Memory B cell (primary cell): ENCODE measurements at places on chromosomes 2 and 18.
A peak's percentile ranks its signal among the peaks of the same experiment; 100 is the strongest.

DNA sequence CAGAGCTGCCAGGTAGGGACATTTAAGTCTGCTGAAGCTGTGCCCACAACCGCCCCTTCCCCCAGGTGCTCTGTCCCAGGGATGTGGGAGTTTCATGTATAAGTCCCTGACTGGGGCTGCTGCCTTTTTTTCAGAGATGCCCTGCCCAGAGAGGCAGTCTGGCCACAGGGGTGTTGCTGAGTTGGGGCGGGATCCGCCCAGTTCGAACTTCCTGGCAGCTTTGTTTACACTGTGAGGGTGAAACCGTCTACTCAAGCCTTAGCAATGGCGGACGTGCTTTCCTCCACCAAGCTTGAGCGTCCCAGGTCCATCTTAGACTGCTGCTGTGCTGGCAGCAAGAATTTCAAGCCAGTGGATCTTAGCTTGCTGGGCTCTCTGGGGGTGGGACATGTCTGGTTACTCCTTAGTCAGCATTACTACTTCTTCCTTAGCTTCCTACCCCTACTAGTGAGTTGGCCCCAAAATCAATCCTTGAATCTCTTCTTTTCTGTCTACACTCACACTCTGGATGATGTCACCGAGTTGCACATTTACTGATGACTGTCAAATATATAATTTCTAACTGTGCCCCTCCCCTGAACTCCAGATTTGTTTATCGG lies 31.8 kb upstream of the FSHR start:
- DNase-seq: no peak

DNA sequence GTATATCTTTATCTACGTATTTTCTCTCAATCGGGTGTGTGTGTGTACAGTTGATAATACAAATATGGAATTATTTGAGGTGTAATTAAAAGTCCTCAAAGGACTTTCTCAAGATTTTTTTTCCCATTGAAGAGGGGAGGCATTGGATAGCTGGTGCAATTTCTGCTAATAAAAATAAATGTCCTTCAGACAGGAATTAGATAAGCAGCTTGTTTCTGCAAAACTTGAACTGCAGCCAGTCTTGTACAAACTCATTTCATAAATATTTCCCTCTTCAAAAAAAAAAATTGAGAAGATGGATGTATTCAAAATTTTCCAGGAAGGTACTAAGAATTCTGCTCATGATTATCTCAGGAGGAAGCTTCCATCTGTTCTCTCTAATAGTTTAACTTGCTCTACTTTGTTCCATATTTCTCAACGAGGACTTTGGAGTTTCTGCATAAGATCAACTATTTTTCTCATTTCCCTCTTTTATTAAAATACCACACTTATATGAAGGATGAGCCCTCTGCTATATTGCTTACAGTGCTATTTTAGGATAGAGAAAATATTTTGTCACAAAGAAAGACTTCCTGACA lies 33.0 kb upstream of the GLS start:
- DNase-seq: no peak

- no peak for DNase-seq
These were observed 15.5 kb downstream of the HDLBP start for GRCh38 chr2:241300000-241300399.

DNA sequence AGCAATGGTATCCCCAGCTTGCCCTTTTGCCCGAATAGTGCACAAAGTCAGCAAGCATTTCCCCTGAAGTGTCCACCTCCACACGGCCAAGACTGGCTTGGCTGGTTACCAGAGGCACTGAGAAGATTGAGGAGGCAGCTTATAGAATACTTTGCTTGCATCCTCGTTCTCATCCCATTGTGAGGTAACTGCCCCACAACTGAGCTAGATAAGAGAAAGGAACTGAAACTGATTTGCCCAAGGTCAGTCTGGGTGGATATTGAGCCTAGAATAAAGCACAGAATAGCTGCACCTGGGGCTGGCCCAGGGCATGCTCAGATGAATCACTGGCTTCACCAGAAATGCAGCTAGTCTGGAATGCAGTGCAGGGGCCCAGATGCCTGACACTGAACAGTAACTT lies 32.7 kb upstream of the MAP4K3 start:
- DNase-seq: peak; percentile 26
